ENCODE measurements at places on chromosomes 5 and 9.

- no peak for DNase-seq
Measured at GRCh38 chr9:136726631-136727191, 14.3 kb downstream of the DIPK1B start.

DNA sequence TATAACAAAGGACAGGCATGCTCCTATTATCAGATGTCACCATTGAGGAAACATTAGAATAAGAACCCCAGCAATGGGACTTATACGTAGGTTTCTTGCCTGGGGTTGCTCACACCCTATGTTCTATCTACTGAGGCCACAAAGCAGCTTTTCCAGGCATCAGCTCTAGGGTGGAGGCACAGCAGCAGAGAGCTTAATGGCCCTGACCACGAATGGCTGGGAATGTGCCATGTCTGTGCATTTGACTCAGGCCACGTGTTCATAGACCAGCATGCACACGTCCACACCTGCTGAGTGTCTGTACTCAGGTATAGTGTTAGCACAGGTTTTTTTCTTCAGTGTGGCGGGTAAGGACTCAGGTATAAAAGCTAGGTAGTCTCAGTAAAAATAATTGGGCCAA lies 129.4 kb downstream of the AOPEP start:
- DNase-seq: no peak

DNA sequence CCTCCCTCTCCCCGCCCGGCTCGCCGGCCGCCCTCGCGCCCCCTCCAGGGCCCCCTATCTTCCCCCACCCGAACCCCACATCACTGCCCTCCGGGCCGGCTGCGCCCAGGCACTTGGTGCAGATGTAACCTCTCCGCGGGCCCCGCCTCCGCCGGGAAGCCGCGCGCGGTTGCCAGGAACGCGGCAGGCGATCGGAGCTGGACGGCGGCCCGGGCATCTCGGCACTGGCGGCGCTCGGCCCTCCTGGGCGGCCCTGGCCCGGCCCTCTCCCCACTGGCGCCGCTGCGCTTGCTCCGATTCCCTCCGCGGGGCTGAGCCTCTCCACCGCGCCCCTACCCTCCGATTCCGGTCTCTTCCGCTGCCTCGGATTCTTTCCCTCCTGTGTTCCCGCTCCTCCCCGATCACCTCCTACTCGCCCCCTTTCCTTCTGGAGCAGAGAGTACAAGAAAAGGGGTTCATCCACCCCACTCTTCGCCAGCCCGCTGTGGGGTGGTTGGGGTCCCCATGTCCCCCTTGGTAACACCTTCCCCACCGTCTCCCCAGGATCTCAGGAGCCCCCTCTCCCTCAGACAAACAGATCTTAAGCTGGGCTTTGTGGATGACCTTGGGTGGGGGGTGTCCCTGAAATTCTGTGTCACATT lies 70.6 kb downstream of the C9orf50 start:
- peak; percentile 88 for DNase-seq

GRCh38 chr5:98514215-98514614 lies 259.2 kb upstream of the RGMB start:
- DNase-seq: peak; percentile 35

DNA sequence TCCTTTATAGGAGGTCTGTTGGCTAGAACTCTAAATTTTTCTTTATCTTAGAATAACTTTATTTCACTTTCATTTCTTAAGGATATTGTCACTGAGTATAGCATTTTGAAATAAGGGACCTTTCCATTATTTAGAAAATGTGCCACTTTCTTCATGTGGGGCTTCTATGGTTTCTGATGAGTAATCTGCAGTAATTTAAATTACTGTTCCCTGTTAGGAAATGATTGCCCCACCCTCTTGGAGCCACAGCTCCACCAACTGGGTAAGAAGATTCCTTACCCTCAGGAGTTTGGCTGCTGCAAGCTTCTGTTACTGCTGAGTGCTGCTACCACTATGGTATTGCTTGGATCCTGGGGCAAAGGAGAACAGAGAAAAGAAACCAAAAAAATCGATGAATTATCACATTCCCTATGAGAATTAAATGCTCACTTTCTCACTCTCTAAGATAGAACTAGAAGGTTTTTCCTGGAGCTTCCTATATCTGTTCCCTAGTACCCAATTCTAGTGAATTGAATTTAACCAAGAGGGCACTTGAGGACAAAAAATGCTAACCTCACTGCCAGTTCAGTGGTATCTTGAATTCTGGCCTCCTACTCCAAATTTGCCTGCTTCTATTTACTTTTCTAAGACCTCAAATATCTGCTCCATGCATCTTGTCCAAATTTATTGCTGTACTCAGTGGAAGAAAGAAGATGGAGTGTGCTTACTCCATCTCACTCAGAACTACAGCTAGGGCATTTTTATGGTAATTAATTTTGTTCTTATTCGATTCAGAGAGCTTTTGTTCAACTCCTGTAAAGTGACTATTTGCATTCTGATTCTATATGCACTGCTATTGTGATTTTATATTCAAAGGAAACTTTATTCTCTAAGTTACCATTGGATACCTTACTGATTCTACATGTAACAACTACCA lies 2111.3 kb downstream of the MAT2B start:
- no peak for DNase-seq

Data from fibroblast of skin of abdomen (primary cell).